ENCODE measurements at places on chromosomes 2 and 18. TPM values are rescaled to one million over a fixed set of nuclear protein-coding genes. Genes with fewer than 3 reads are reported as not detected.
A peak's percentile ranks its signal among the peaks of the same experiment; 100 is the strongest.

GCA gene
- total RNA-seq: 38.9 TPM

HJURP gene
- not detected for total RNA-seq

DNA sequence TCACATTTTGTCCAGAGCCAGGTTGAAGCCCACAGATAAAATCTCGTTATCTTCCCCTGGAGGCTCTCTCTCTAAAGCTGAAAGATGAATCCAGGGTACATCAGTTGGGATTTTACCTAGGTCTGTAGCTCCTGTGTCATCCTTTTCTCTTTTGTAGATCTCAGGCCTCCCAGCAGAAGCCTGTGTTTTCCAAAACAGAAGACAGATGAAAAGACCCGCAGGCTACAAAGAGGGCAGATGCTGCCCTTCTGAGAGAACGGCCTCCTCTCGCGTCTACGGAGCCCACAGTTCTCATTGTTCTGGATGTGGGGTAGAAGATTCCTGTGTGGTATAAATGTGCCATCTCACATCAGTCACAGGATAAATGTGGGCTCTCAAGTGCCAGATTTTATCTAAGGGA, 139.5 kb downstream of the SUCLG1 start:
- no peak for DNase-seq

GRCh38 chr2:192070099-192070498, 124.6 kb downstream of the TMEFF2 start:
- DNase-seq: no peak

- DNase-seq: no peak
Measured at GRCh38 chr18:32730620-32731091, 42.2 kb downstream of the KLHL14 start.

GRCh38 chr2:204251158-204251997, 293.9 kb upstream of the PARD3B start:
- DNase-seq: no peak

GRCh38 chr18:73891572-73892421, 255.8 kb downstream of the FBXO15 start:
- no peak for DNase-seq

TXNL1 gene
- total RNA-seq: 65.7 TPM

DNA sequence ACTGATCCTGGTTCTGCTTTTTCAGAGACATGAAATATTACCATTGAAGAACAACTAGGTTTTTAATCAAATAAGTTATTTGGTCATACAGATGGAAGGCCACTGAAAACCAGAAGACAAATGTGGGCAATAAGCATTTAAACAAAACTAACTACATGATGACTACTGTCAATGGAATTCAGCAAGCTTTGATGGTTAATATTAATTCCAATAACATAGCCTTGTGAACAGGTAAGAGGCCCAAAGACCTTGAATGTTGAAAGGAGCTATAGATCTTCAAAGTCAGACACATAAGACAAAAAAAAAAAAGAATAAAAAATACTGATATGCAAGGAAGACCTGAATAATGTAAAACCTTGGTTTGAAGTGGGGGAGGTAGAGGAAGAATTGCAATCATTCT, 1955.6 kb upstream of the CELF4 start:
- no peak for DNase-seq

GRCh38 chr2:152648336-152648735, 68.9 kb downstream of the PRPF40A start:
- DNase-seq: no peak

GRCh38 chr2:37180006-37180639, 8.3 kb downstream of the SULT6B1 start:
- DNase-seq: no peak

CDH7 gene
- not detected for total RNA-seq

DNA sequence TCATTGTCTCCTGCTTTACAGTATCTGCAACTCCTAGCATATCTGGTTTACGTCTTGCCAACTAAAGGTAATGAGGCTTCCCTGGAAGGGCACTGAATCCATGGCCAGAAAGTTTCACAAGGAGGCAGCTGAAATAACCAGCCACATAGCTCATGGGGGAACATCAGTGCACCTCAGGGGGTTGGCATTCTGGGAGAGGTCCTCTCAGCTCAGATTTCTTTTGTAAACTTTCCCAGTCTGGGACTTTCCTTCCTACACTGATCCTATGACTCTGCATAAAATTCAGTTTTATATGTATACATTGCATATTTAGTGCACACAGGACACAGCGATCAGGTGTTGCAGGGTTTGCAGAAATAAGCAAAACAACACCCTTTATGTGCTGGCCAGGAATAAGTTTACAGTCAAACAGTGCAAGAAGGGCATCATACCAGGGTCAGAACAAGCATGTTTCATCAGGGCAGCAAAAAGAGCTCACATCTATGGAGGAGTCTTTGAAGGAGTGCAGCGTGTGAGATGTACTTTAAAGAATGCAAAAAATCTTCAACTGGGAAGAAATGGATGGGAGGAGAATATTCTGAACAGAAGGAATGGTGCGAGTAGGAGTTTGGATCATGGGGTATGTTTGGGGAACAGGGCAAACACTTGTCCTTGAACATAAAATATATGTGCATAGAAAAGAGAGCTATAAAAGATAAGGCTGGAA, 240.6 kb upstream of the RAB12 start:
- DNase-seq: no peak

- DNase-seq: no peak
Measured at GRCh38 chr2:101829429-101829828, 131.9 kb downstream of the MAP4K4 start.

GRCh38 chr2:152434395-152435182, 99.6 kb downstream of the FMNL2 start:
- no peak for DNase-seq

FAM237A gene
- not detected for total RNA-seq

- no peak for DNase-seq
Measured at GRCh38 chr2:133438848-133439564, 129.3 kb downstream of the NCKAP5 start.

- no peak for DNase-seq
Measured at GRCh38 chr2:226818930-226819329, 16.9 kb upstream of the RHBDD1 start.

DNA sequence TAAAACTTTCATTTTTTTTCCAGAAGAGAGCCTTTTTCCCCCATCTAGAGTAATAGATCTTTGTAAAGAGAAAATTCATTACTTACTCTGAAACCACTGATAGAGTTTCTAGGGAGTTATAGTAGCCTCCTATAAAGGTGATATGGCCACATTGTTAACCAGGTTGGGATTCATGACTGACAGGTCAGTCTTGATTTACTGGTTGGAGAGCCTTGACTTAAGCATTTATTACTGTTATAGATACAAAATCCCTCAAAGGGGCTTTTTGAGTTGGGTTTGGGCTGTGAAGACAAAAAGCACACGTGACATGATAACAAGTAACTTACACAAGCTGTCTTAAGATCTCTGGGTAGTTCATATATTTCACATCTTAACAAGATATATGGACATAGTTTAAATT, 141.0 kb downstream of the GREB1L start:
- no peak for DNase-seq

DNA sequence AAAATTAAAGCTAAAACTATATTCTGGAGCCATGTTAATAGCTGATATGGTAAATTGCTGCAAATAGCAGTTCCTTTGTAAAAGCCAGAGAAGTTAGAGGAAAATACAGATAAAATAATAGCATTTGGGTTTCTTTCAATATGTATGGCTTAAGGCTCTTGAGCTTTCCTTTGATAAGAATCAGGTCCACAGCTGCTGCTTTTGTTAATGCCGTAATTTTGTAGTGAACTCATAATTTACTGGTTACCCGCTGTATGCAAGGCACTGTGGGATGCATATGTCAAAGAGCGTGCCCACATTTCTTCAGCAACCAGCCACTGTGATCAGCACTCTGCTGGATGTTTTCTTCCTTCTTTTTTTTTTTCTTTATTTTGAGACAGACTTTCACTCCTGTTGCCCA, 79.1 kb downstream of the MOGAT1 start:
- no peak for DNase-seq

SULT1C2 gene
- 1.1 TPM for total RNA-seq

- DNase-seq: no peak
Measured at GRCh38 chr18:74825460-74825859, 227.8 kb downstream of the ZNF407 start.

GAL3ST2 gene
- total RNA-seq: not detected

DNA sequence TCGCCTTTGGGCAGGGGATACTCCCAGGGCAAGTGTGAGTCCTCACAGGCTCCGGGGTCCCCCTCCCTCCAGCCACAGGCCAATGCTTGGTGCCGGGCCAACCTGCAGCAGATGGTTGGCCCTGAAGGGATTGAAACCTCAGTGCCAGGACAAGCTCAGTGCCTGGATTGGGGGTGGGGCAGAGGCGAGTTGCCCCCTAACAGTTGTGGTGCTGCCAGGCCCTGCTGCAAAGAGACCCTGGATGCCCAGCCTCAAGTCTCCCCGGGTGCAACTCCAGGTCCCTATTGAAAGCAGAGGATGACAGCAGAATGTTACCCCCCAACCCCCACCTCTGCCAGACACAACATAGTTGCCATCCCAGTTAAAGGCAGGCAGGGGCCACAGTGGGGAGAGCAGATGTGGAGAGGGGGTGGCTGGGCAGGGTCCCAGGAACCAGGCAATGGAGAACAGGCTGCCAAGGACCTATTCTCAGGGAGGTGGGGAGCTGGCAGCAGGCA, 9.5 kb upstream of the RNF103 start:
- no peak for DNase-seq

- no peak for DNase-seq
Measured at GRCh38 chr2:73654175-73654574, 12.0 kb upstream of the NAT8 start.

DNA sequence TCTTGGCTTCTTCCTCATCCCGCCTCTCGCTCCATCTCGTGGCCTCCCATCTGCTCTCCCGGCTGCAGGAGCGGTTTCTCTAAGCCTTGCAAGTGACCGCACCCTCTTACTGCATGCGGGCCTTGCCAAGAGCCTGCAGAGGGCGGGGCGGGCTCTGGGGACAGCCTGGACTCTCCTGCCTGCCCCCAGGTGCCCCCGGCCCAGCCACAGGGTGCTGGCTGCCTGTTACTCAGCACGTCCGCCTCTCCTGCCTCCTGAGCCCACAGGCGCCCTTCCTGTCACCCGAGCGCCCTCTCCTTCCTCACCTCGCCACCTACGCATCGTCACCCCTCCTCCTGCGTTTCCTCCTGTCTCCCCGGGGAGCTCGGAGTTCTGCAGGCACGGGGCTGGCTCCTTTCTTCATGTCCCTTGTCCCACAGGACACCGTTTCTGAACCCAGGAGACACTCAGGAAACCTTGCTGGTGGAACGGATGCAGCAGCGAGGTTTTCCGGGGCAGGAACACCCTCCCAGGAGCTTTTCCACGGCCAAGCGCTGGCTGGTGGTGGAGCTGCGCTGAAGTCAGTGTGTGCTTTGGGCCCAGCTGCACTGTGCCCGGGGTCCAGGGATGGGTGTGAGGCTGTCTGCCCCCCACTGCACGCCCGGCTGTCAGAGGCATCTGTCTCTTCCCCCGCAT, 28.5 kb downstream of the HPCAL1 start:
- peak; percentile 86 for DNase-seq

SERPINB7 gene
- total RNA-seq: not detected

DNA sequence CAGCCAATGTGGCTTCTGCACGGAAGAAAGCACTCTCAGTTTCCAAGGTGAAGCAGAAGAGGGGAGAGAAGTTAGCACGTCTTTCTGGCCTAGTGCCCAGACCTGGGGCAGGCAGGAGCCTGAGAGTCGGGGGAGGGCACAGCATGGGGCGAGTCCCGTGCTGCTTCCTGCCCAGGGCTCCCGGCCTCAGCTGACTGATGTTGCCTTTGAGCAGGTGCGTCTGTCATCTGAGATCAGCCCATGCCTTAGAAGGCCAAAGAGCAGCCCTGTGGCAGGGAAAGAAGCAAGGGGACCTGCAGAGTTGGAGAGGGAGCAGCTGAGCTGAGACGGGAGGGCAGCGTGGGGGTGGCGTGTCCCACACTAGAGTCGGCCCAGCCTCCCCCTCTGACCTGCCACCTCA, 3.3 kb downstream of the KCNIP3 start:
- DNase-seq: no peak

- no peak for DNase-seq
Measured at GRCh38 chr2:73837847-73838585, 9.3 kb downstream of the STAMBP start.

HOXD11 gene
- total RNA-seq: 5.3 TPM

- no peak for DNase-seq
Measured at GRCh38 chr18:68548904-68549870, 165.7 kb downstream of the TMX3 start.

DNA sequence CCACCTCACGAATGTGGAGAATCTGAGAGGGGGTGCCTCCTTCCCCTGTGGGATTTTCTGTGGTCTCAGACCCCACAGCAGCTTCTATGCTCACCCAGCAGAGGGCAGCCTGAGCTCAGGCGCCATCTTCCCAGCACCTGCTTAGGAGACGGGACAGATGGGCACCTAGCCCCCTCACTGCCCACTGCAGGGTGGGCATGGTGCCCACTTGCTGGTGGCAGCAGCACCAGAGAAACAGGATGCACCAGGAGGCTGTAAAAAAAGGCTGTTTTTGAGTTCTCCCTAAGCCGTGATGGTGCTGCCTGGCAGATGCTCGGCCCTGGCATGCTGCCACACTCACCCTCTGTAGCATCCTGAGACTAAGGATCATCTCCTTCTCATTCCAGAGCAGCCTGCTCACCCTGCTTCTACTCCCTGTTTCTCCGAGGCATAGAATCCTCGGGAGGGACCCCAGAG, 19.1 kb upstream of the SLC20A1 start:
- DNase-seq: peak; percentile 90

DNA sequence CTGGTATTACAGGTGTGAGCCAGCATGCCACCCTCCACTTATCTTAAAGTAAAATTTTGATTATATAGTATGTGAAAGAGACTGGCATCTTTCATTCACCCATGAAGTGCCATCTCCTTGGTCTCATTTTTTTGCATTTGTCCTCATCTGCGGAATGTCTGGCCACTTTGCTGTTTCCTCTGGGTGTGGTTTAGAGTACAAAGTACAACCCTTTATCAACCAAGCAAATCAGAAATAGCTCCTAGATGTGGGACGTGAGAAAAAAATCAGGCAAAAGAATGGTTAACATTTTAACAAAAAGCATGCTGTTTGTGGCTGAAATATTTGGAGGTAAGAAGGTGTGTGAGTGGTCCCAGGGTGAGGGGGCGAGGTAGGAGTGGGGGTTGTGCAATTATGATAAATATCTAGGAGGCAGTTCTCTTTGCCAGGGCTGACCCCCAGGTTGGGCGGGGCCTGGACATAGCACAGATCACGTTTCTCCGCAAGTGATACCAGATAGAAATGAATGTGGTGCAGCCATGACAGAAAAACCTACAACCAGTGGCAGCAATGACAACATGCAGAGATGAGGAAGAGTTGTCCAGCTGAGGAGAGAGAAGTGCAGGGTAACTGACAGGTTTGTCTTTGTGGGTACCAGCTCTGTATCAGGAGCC, 115.8 kb upstream of the SERTAD2 start:
- no peak for DNase-seq

GRCh38 chr18:58009166-58009565, 34.9 kb upstream of the NEDD4L start:
- no peak for DNase-seq

GRCh38 chr2:9800975-9801726, 42.1 kb upstream of the TAF1B start:
- no peak for DNase-seq

CYP27A1 gene
- total RNA-seq: 18.7 TPM

Measured in posterior vena cava (tissue), 2 donors.